ENCODE measurements at places on chromosomes 13 and 19. TPM values are rescaled to one million over a fixed set of nuclear protein-coding genes. Genes with fewer than 3 reads are reported as not detected.

- no peaks in the 10 kb centered on the region for H3K27me3 ChIP-seq
- no peak overlapping the region for H3K27ac ChIP-seq
- H3K4me3 ChIP-seq = no peak overlapping the region
These were observed 129.3 kb upstream of the SPACA7 start for GRCh38 chr13:112246731-112247470.

DNA sequence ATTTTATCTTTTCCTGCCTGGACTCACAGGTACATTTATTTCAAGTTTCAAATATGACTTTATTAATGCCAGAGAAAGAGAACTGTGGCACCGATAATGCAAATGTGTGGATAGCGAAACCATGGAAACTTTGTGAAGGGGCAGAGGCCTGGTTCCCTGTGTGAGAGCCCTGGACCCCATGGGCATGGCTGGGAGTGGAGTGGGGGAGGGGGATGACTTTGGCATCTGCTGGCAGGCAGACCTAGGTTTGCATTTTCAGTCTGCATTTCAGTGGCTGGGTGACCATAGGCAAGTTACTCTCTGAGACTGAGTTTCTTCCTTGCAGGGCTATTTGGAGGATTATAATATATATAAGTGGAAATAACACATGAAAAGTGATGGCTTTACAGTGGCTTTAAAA lies 163.8 kb upstream of the TMTC4 start:
- H3K27me3 ChIP-seq = peaks cover 2% of the 10 kb centered on the region
- no peak for DNase-seq
- no peak overlapping the region for H3K4me3 ChIP-seq

DNA sequence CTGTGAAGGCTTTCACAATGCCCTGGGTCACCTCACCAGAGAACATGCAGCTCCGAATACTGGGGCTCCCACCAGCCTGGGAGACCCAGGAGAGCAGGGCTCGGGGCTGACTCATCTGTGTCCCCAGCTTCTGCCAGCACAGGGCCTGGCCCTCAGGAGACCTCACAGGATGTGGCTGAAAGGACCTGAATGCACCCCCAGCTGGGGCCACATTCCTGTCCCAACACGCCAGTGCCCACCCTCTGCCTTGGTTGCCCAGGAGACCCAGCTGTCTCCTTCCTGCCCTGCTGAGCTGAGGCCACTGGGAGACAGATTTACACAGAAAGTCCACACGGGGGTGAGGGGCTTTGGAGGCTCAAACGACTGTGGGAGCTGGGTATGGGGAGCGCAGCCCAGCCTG lies 11.9 kb downstream of the BCAT2 start:
- H3K36me3 ChIP-seq = peaks cover 29% of the 10 kb centered on the region
- H3K27me3 ChIP-seq = no peaks in the 10 kb centered on the region
- no peak overlapping the region for H3K27ac ChIP-seq
- peaks cover 7% of the 10 kb centered on the region for H3K4me1 ChIP-seq

DNA sequence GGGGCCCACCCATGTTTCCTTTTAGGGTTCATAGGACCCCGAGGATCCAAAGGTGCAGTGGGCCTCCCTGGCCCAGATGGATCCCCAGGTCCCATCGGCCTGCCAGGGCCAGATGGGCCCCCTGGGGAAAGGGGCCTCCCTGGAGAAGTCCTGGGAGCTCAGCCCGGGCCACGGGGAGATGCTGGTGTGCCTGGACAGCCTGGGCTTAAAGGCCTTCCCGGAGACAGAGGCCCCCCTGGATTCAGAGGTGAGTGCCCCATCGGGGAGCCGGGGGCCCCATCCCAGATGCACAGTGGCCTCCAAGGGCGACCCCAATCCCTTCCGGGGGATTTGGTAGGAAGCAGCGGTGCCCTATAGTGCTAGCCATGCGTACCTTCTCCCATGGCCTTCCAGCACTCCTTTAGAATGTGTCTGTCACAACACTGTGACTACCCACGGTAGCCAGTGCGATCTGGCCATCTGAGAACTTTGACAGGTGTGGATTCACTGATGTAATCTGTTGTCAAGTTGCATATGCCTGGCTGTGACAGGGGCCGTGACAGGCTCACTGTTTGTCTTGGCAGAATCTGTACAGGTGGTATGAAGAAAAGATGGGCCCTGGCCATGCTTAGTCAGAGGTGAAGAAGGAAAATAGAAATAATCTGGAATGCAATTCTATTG lies 88.5 kb downstream of the RAB20 start:
- no peaks in the 10 kb centered on the region for H3K36me3 ChIP-seq
- no peaks in the 10 kb centered on the region for H3K27me3 ChIP-seq
- peak overlapping the region; percentile 36 for H3K27ac ChIP-seq

DNA sequence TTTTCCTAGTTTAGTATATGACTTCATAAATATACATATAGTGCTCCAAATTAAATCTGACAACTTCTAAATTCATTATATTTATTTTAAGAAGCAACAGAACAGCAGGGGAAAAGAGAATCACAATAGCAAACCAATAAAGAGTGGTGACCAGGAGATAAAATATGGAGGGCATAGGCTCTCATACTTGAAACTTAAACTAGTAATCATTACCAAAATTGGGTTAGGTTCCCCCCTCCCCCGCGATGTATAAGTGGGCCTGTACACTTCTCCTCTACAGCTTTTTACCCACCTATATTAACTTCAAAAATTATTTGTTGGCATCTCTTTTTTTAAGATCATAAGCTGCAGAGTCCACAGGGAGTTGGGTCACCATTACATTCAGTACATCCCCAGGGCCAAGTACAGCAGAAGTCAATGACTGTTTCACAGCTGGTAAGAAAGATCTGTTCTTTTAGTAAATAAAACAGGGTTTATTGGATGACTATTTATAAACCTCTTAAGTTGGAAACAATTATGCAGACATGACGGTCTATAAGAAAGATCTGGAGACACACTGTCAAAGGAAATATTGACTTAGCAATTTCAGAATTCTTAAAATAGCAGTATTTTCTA lies 29.4 kb downstream of the KLF12 start:
- no peaks in the 10 kb centered on the region for H3K27me3 ChIP-seq
- no peak overlapping the region for H3K4me3 ChIP-seq
- DNase-seq = no peak
- H3K4me1 ChIP-seq = peaks cover 18% of the 10 kb centered on the region
- H3K27ac ChIP-seq = no peak overlapping the region

DNA sequence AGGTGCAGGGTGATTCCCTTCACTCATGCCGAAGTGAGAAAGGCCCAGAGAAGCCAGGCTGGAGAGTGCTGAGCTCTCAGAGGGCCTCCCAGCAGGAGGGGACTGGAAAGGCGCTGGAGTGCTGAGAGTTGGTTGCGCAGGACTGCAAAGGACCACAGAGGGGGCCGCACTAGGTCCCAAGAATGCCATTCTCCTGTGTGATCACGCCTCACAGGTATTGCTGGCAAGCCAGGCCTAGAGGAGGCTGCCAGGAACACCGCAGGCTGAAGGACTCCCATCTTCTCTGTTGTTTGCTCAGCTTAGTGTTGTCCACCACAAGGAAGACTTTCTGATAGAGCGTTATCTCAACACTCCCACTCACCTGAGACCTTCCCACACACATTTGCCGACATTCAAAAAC lies 165.0 kb downstream of the FGF14 start:
- no peak overlapping the region for H3K4me3 ChIP-seq
- no peaks in the 10 kb centered on the region for H3K4me1 ChIP-seq
- H3K36me3 ChIP-seq = no peaks in the 10 kb centered on the region
- no peaks in the 10 kb centered on the region for H3K27me3 ChIP-seq
- DNase-seq = no peak
- H3K27ac ChIP-seq = no peak overlapping the region

GRCh38 chr13:104253063-104253680 lies 1187.0 kb upstream of the SLC10A2 start:
- no peak overlapping the region for H3K27ac ChIP-seq
- H3K4me1 ChIP-seq = no peaks in the 10 kb centered on the region
- no peaks in the 10 kb centered on the region for H3K36me3 ChIP-seq
- DNase-seq = no peak

DNA sequence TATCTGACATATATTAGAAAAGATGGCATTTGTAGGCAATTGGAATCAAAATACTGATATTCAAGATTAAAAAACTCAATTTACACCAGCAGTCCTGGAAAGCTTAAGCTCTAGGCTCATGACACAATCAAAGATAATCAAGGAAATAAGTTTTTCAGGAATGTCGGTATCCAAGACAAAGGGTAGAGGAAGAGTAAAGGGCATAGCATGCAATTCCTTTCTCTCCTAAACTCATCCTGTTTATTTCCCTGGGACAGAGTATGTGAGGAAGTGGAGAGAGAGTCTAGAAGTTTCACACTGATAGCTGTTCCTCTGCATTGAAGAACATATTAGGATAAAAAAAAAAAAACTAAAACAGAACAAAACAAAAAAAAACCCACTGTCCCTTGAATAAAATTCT lies 2452.1 kb downstream of the PCDH9 start:
- no peak for DNase-seq
- H3K27ac ChIP-seq = no peak overlapping the region
- no peaks in the 10 kb centered on the region for H3K4me1 ChIP-seq
- no peaks in the 10 kb centered on the region for H3K27me3 ChIP-seq
- no peaks in the 10 kb centered on the region for H3K36me3 ChIP-seq

DNA sequence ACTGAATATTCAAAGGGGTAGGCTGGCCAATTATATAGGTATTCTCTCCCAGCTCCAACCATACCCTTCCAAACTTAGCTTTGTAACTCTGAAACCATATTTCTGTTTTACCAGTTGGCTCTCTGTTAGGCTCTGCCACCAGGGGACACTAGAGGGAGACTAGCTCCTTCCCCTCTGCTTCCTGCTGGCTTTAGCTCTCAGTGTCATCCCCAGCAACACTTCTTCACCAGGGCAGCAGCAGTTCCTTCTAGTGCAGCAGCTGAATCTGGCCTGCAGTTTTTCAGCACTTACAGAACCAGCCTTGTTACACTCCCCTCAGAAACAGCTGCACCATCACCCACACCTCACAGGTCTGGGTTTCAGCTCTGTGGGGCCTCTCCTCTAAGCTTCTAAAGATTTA lies 51.0 kb upstream of the DOCK9 start:
- no peak overlapping the region for H3K4me3 ChIP-seq
- H3K36me3 ChIP-seq = no peaks in the 10 kb centered on the region
- no peaks in the 10 kb centered on the region for H3K27me3 ChIP-seq

The PABPC3 gene
- total RNA-seq = 0.09 TPM

The SIGLECL1 gene
- not detected for total RNA-seq

Data from psoas muscle (tissue), 8 donors.